ENCODE measurements at places on chromosomes 5 and 9.

GRCh38 chr9:114935119-114935518 lies 4.7 kb upstream of the TNFSF8 start:
- no peak for DNase-seq

- DNase-seq: no peak
These were observed 74.9 kb upstream of the NIPAL4 start for GRCh38 chr5:157384971-157385709.

DNA sequence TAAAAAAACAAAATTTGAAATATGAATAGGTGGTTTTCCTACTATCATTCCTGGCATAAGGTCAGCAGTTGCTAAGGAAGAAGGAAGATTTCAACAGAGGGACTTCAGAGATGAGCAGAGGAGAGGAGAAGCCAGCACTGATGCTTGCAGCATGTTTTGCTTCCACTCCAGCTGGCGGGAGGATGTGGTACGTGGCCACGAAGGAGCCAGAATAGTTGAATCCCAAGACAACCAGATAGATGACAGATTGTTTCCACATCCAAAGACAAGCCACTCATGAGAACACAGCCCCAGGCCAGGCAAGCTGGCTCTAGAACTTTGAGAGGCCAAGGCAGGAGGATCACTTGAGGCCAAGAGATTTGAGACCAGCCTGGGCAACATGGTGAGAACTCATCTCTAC lies 15.1 kb downstream of the TIMD4 start:
- no peak for DNase-seq

DNA sequence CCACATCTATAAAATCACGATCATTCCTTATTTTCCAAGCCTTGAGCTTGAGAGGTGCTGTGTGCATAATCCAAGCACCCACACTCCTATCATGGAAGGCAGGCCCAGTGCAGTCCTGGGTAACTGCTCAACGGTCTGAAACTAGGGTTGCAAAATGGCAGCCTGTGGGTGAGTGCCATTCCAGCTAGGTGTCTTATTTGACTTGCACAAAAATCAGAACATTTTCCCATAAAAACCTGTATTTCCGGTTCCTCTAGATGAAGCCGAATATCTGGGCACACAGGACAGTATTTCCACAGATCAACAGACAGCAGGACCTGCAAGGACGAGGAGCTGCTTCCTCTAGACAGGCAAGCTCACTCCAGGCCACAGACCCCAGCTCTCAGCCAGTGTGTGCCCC lies 588.8 kb downstream of the BNC2 start:
- DNase-seq: no peak

DNA sequence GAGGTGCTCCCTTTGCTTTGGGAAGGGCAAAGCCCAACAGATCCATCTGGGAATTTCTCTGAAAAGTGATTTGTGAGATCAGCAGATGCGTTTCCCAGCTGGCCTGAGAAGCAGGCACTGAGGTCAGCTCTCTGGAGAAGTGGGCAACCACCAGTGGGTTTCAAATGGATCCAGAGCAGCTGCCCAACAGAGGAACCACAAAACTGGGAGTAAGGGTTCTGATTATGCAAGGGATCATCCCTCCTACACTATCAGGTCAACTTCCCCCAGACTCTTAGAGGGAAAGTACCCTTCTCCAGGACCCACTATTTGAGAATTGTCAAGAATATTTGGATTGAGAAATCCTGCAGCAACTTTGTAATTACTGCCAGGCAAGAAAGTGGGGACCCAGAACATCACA lies 21.7 kb downstream of the CCL28 start:
- DNase-seq: no peak

DNA sequence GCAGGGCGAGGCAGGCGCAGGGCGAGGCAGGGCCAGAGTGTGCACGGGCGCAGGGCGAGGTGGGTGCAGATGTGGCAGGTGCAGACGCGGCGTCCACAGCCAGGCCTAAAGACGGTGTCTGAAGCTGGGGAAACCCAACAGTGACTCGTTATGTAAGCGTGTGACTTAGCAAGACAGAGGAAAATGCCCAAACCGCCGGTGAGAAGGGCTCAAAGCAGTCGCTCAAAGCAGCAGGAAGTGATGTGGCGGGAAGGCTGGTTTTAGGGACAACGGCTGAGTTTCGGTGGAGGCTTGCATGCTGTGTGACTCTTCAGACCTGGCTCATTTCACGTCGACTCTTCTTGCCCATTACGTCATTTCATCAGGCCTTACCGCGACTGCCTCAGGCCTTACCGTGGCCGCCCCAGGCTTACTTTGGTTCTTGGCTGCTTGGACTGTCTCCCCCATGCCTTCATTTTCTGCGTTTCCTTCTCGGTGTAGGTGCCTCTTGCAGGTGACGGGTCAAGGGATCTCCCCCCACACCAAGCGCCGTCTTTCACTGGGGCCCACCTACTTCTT lies 50.5 kb upstream of the EXOC3 start:
- peak; percentile 73 for DNase-seq

DNA sequence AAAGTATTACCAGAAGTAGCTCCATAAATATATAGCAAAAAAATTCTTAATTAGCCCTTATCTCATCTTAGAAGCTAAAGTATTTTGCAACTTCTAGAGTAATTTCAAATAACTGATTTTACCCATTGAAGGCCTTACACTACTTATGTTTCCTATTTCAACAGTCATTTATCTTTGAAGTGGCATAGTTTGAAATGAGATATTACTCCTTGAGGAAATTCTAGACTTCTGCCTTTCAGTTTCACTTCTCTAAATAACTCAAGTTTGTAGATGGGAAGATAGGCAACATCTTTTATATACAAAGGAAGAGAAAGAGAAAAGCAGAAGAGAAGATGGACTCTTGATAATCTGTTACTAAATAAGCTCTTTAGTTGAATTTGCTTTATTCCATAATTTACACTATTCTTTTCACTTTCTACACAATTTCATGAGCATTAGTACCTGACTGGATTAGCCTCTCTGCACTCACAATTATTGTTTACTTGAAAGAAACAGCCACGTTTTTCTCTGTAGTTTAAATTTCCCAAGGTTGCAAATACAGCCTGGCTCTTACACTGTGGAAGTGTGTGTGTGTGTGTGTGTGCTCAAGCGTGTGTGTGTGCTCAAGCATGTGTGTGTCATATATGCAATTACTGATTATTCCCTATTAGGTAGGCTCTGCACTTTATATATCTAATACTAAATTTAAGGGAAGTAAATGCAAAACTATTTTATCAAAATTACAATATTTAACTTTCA lies 60.6 kb upstream of the EMB start:
- no peak for DNase-seq

DNA sequence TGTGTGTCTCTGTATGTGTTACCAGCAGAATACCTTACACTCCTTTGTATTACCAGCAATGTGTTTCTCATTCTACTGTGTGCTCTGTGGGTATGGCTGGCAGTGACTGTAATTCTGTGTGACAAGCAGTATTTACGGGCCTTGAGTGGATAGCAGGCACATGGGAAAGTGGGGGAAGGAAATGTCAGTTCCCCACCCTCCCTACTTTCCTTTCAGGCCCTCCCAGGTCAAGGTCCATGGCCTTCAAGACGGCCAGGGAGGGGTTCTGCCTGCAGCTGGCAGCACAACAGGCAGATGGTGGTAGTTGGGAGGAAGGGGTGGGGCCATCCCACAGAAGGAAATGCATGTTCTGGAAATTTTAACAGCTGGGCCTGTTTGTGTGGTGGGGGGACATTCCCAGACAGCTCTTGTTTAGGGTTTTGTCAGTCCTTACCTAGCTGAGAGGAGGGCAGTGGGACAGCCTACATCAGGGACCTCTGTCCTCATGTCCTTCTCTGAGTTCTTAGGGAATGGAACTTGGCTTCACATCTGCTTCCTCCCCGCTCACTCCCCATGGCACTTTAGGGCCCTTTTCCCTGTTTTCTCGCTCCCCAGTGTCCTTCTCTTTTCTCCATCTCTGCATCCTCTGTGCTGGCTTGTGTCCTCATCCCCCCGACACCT lies 14.6 kb upstream of the TNIP1 start:
- no peak for DNase-seq

DNA sequence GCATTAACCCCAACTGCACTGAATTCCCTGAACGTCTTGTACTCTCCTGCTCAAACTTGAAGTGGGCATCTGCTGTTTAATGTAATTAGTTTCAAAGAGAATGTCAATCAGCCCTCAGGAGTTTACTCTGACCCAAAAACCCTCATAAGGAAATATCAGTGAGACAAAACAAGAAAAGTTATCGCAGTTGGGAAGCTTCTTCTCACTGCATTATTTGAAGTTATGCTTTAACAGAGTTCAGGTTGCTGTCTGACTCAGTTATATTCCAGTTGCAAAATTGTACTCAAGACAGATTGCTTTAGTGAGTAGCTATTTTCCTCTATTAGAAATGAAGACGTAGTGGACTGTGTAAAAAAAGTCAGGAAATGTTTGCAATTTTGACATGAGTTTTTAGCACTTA lies 52.1 kb downstream of the PPIC start:
- DNase-seq: no peak

DNA sequence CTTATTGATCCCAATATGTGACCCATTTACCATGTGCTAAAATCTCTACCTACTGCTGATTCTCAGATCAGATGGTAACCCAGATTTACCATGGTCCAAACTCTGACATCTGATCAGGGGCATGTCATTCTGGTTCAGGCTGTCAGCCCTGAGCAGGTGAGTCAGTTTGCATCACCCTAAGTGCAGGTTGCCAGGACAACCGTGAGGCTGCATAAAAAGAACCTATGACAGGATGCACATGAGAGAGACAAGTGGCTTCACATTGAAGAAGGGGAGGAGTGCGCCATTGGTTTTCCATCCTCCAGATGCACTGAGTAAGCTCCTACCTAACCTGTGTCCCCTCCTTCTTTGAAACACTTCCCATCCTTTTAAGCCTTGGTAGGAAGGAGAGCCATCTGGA lies 801 bp upstream of the PRSS3 start:
- no peak for DNase-seq

DNA sequence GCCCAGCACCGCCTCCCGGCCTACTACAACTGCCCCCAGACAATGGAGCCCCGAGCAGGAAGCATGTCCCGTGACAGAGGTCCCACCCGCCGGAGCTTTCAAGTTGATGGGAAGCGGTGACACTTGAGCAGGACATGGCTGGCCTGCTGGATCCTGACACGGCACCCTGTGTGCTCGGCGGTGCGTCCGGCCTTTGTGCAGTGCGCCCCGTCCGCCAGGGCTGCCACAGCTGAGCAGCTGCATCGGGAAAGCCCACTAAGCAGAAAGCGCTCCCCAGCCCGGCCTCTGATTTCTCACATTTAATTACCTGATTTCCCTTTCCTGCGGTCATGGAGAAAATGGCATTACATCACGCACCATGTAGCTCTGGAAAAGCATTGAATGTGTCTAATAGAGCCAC lies 611.9 kb downstream of the IRX1 start:
- no peak for DNase-seq

DNA sequence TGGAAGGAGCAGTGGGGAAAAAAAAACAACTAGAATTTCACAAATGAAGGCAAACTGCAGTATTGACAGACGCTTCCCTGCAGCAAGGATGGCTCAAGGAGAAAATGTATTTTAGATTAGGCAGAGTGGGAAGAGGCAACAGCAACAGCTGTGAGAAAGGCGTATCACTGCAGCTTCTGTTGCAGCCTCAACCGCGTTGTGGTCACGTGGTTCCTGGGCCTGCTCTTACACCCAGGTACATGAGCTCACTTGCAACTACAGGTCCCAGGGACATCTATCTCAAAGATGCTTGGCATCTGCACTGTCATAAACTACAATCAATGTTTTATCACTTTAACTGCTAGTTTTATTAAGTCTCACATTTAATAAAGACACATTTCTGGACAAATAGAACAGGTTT lies 36.0 kb upstream of the GOLM1 start:
- DNase-seq: no peak

DNA sequence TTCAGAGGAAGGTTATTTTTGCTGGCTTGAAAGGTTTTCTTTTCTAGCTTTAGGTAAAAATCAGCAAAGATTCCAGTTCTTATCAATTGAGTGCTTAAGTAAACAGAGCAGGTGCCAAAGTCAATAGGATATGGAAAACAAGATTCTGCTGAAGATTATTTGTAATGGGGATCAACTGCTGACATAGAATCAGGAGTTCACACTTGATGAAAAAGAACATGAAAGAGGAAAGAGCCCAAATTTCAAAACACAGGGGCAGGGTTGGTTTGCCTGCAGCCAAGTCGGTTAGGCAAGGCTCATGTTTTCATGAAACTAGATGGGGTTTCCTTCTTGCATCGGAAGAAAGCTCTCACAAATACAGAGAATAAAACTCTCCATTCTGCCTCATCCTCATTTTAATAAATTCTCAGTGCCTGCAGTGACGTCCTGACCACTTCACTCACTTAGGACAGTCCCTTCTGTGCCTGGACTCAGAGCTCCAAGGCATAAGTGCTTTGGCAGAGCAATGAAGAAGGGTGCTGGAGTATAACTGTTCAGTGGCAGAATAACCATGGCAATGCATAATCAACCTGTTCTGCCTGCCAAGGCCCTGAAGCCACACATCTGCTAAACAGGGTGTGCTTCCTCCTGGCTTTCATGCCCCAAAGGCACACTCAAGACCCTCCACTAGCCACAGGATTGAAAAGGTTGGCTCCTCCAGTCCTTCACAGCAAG lies 179.6 kb downstream of the GNAQ start:
- DNase-seq: no peak

All from stimulated activated CD4-positive, alpha-beta T cell treated with anti-CD3 and anti-CD28 coated beads, Interleukin-12 subunit alpha, Interleukin-12 subunit beta, amount 100 ng/mL, for 4 hours (primary cell).